GM12864 (cell line): ENCODE measurements at places on chromosomes 3 and 15.

- peak; percentile 57 for DNase-seq
These were observed 39.5 kb downstream of the BTLA start for GRCh38 chr3:112459750-112460149.

DNA sequence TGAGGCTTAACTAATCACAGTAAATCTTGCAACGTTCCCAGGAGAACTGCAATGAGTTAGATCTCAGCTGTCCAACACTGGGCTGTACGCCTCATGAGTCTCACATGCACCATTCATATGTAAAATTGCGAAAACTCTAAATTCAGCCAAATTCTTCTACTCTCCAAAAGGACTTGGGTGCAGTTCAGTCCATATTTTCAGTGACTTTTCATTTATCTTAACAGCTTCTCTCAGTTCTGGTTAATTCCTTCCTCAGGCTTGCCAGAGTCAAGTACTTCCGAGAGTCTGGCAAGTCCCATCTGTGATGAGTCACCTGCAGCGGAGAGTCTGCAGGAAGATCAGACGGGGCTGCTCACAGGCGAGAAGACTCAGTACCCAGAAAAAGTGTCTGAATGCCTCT is 11.5 kb downstream of the CCDC80 start:
- no peak for DNase-seq

GRCh38 chr3:112121577-112122547 is 11.2 kb downstream of the GCSAM start:
- DNase-seq = no peak

- no peak for DNase-seq
These were observed 383.4 kb downstream of the MECOM start for GRCh38 chr3:169280010-169280585.

DNA sequence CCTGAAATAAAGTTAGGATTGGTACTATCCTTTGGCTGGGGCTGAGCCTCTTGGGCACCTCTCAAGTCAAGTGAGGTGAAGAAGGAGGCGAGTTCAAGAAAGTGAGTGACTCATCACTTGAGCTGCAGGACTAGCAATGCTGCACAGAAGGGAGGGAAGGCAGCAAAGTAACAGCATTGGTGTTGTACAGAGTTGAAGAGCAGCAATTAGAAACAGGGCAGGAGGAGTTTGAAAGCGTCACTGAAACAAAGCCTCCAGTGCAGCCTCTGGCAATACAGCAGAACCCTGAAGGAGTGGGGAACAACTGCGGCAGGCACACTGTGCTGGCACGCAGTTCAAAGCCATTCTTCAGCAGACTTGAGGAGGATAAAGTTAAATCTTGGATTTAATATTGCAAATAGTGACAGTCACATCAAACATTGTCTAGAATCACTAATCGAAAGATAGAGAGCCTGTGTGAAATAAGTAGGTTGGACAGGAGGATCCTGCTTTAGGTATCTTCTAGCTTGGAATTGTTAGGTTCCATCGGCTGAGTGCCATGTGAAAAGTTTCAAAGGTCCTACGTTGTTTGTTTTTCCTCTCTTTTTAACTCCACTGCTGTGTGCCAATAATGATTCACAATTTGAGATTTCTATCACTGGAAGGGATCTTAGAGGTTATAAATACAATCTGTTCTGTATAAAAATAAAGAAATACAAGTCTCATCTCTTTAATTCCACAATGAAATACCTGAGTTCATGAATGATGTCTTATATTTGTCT is 479.8 kb downstream of the NAALADL2 start:
- DNase-seq = no peak

DNA sequence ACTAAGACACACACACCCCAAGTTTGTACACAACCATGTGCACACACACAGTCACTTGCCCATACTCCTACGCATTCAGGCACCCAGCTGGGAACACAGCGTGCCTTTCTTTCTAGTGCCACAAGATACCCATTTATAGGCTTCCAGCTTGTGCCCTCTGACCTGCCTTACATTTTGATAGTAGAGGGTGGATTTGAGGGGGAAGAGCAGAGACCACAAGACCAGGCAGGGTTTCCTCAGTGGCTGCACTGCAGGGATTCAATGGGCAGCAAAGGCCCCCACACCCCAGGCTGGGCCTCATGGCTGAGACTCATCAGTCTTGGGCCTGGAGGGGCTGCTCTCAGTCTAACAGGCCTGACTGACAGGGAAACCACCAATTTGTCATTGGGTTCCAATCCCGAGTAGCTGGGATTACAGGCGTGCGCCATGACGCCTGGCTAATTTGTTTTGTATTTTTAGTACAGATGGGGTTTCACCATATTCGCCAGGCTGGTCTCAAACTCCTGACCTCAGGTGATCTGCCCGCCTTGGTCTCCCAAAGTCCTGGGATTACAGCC is 18.8 kb upstream of the ANKDD1A start:
- no peak for DNase-seq

GRCh38 chr3:40975711-40976121 is 223.6 kb upstream of the CTNNB1 start:
- DNase-seq = no peak
